ENCODE measurements at places on chromosomes 3 and 15.
A peak's percentile ranks its signal among the peaks of the same experiment; 100 is the strongest.

DNA sequence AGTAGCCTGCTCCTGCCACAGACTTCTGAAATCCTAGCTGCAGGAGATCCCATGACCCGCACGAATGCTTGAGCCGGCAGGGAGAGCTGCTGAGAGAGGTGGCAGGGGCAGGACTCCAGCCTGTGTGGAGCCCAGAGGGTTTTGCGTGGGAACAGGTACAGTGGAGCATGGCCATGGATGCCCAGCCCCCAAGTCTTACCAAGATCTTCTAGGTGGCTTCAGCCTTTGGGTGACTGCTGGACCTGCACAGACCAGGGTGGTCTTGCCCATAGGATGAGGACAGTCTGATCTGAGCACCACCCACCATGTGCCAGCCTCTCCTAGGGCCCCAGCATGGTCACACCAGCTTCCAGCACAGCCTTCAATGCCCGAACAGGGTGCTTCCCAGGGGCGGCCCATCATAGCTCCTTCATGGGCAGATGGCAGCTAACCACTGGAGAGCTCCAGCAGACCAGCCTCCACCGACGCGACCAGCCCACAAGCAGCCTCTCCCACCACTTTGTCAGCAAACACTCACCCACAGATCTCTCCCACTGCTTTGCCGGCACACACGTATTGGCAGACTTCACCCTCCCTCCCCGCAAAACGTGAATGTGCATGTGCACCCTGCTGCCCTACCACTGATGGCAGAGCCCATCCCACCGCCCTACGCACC is 56.0 kb downstream of the ADAMTS17 start:
- DNase-seq: no peak

- DNase-seq: no peak
These were observed 76.8 kb downstream of the LEKR1 start for GRCh38 chr3:156902916-156903315.

GRCh38 chr15:52180851-52181450 is 10.2 kb downstream of the GNB5 start:
- no peak for DNase-seq

- no peak for DNase-seq
These were observed 816.6 kb downstream of the EPHA3 start for GRCh38 chr3:89923921-89924610.

DNA sequence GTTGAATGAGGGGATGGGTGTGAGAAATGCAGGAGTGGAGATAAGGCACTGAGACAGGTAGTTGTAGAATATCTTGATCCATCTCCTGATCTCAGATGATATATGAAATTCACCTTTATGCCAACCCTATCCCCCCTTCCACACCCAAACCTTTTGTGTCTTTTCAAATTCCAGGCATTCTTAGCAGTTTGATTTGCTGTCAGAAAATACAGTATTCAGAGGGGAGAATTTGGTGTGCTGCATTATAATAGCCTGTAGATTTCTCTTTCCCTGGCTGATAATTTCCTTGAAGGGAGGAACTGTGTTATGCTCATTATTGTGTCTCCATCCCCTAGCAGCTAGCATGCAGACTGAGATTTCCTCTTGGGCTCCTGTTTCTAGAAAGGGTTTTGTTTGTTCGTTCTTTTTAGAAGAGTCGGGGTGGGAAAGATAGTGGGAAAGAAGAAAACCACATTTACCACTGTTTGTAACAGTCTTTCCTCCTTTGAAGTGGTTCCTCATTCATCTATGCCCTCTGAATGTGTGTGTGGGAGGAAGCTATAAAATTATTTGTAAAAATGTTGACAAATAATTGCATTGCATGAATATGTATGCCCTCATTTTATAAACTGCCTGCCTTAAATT is 373.4 kb downstream of the DIPK2A start:
- no peak for DNase-seq

DNA sequence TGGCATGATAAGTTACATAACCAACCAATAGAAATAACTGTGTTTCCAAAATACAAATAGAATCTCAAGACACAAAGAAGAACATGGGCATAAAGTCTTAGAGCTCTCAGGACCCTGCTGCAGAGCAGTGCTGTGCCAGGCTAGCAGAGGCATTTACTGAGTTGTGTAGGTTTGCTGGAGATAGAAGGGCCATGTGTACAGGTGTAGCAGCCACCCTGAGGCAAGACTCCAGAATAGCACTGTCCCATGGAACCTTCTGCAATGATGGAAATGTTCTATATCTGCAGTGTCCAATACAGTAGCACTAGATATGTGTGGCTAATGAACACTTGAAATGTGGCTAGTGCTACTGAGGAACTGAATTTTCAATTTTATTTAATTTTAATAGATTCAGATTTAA is 267.0 kb upstream of the UMPS start:
- no peak for DNase-seq

DNA sequence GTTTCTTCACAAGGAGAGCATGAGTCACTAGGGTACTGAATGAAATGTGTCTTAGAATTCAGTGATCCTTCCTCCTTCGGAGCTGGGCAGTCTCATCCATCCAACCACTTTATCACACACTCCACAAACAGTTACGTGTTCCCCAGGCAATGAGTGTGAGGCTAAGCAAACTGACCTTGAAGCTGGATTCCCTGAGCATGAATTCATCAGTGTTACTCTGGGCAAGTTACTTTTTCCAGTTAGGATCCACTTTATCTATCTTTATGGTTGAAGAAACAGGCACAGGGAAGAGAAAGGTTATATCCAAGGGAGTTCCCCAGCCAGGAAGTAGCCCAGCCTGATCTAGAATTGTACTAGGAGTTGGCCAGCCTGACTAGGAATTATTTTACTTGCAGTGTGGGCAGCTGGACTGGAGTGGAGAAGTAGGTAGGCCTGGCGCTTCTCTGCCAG is 17.1 kb upstream of the GCNT3 start:
- DNase-seq: peak; percentile 89

GRCh38 chr15:53811530-53811929 is 52.1 kb upstream of the WDR72 start:
- peak; percentile 8 for DNase-seq

DNA sequence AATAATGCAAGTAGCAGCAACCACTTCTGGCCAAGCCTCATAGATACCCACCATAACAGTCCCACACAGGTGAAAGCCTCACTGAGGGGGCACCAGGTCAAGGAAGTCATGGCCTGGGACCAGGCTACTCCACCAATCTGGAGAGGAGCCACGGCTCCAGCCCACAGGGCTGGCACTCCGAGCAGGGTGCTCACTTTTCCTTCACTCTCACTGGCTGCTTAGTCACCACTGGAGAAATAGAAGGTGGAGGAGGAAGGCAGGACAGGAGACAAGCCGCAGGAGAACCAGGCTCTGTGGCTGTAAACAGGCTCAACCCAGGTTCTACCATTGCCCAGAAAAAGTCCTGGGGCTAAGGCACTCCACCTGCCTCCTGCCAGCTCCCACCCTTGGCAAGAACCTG is 1.2 kb downstream of the USP19 start:
- DNase-seq: no peak

DNA sequence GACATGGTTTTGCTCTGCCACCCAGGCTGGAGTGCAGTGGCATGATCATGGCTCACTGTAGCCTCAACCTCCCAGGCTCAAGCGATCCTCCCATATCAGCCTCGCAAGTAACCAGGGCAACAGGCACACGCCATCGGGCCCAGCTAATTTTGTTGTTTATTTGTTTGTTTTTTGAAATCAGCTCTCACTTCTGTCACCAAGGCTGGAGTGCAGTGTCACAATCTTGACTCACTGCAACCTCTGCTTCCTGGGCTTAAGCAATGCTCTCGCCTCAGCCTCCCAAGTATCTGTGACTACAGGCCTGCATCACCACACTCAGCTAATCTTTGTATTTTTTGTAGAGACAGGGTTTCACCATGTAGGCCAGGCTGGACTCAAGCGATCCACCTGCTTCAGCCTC is 26.3 kb upstream of the PLCH1 start:
- no peak for DNase-seq

- DNase-seq: no peak
These were observed 126.9 kb upstream of the MEF2A start for GRCh38 chr15:99438691-99439523.

GRCh38 chr3:14318646-14319045 is 83.8 kb upstream of the SLC6A6 start:
- DNase-seq: no peak

DNA sequence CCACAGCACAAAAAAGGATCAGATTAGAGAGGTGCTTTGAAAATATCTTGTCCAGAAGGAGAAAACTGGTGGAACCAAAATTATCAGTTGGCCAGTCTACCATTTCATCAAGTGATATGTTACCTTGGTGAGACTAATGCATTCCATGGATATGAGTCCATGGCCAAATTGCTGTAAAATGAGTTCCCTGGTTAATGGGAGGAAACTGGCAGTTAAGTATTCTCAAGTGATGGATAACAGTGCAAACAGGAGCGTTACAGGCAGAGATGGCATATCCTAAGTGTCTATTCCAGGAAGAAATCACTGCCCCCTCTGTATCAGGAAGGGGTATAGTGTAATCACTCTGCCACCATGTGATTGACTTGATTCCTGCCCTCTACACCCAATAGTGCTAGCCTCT is 34.0 kb downstream of the MYRIP start:
- no peak for DNase-seq

DNA sequence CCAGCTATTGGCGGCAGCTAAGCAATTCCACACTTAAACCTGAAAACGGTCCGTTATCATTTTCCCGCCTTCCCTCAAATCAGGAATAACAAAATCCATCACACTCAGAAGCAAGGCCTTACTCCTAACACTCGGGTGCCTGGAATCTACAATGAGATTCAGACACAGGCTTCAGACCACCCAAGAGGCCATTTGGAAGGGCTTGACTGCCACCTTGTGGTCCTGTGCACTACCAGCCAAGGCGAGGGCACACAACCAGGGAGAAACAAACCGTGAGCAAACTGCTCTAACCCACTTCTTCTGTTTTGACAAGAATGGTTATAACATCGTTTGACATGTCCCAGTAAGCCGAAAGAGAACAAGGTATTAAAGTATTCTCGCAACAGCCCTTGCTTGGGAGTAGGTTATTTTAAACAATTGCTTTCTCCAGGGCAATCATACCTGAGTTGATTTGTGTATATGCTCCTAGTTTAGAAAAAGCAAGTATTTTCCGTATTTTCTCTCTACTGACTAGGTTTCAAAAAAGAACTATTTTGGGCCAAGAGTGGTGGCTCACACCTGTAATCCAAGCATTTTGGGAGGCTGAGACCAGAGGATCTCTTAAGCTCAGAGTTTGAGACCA is 40.1 kb upstream of the TAFA4 start:
- peak; percentile 55 for DNase-seq

- no peak for DNase-seq
These were observed 137.4 kb downstream of the MBNL1 start for GRCh38 chr3:152405915-152406802.

GRCh38 chr15:57323806-57324589 is 52.3 kb upstream of the CGNL1 start:
- DNase-seq: peak; percentile 94

DNA sequence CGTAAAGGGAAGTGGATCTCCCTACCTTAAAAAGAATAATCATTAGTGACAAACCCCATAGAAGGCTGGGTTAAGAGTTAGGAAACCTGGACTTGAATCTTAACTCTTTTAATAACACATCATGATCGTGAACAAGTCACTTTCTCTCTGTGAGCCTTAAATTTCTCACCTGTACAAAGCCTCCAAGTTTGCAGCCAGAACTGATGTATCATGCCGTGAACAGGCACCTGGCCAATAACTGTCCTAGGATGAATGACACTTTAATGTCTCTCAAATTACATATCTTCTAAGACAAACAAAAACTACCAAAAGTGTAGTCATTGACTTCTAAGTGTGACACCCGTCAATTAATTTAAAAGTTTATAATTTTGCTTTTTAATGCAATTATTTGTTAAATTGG is 3.9 kb downstream of the UPK1B start:
- no peak for DNase-seq

DNA sequence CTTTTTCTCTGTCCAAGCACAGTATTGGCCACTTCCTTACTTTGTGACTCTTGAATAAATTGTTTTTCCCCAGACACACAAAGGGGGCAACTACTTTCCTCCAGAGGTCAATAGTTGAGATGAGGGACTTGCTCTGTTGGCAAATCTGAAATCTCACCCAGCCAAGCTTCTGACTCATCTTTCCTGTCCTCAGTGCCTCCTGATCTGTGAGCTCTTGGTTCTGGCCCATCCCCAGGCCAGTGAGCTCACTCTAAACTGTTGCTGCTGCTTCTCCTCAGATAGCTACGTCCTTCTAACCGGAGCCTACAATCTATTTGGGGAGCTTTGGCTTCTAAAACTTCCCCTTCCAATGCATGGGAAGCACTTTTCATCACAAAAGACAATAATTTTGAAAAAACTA is 50.0 kb upstream of the NMD3 start:
- DNase-seq: peak; percentile 29

GRCh38 chr3:177742273-177742672 is 545.0 kb upstream of the TBL1XR1 start:
- no peak for DNase-seq

- peak; percentile 95 for DNase-seq
These were observed 28.4 kb downstream of the IRAK2 start for GRCh38 chr3:10192953-10193691.

DNA sequence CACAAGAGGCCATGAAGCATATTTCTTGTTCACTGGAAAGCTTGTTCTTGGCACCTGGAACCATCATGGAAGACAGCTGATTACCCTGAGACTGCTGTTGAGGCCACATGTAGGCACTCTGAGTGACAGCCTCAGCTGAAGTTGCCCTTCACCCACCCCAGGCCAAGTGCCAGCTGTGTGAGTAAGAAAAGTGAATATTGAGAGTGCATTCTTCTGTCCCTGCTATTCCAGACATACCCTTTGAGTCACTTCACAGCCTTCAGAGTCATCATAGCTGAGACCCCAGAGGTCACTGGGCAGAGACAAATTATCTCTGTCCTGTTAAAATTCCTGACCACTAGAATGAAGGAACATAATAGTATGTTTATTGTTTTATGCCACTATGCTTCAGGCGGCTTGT is 79.6 kb downstream of the NFKBIZ start:
- DNase-seq: peak; percentile 34

- DNase-seq: no peak
These were observed 96.0 kb downstream of the CCNL1 start for GRCh38 chr3:157063926-157064325.

- peak; percentile 29 for DNase-seq
These were observed at the start of gene GDPGP1 for GRCh38 chr15:90234096-90234988. GDPGP1 (plus strand) TSS chr15:90234209; CDS start chr15:90240909, 6,700 bp downstream.

DNA sequence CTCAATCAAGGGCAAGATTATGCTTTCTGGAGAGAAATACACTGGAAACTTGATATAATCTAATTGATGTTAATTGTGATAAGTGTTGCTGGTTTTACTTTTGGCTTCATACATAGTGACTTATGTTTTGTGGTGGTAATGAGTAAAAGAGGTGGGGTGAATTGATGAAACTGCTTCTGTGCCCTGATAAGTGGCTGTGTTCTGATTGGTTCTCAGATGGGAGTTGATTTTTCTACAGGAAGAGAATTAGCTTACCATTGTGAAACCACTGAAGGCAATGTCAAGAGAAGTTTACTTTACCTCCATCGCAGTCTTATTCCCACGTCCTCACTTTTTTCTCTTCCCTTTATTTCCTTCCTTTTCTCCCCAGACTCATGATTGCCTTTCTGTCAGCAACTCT is 23.8 kb downstream of the TMEM45A start:
- no peak for DNase-seq

GRCh38 chr3:194058189-194058571 is 77.8 kb upstream of the HES1 start:
- DNase-seq: peak; percentile 52

- DNase-seq: peak; percentile 42
These were observed 73.5 kb downstream of the MGLL start for GRCh38 chr3:127748754-127749327.

Measured in ACHN (cell line).